ENCODE measurements at places on chromosomes 3 and 15. TPM values are rescaled to one million over a fixed set of nuclear protein-coding genes. Genes with fewer than 3 reads are reported as not detected.

Gene IMPG2
- total RNA-seq: 1.4 TPM

Gene IGDCC3
- total RNA-seq: 0.55 TPM

GRCh38 chr15:64485796-64486195 lies 25.4 kb downstream of the ZNF609 start:
- no peak for DNase-seq
- H3K27ac ChIP-seq: no peak overlapping the region
- no peaks in the 10 kb centered on the region for H3K36me3 ChIP-seq
- H3K4me1 ChIP-seq: peaks cover 9% of the 10 kb centered on the region
- no peaks in the 10 kb centered on the region for H3K27me3 ChIP-seq
- no peak overlapping the region for H3K4me3 ChIP-seq

DNA sequence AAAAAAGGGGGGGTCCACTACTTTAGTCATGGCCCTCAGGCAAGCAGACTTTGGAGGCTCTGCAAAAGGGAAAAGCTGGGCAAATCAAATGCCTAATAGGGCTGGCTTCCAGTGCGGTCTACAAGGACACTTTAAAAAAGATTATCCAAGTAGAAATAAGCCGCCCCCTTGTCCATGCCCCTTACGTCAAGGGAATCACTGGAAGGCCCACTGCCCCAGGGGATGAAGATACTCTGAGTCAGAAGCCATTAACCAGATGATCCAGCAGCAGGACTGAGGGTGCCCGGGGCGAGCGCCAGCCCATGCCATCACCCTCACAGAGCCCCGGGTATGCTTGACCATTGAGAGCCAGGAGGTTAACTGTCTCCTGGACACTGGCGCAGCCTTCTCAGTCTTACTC lies 15.3 kb downstream of the ZMAT3 start:
- H3K4me1 ChIP-seq: no peaks in the 10 kb centered on the region
- no peaks in the 10 kb centered on the region for H3K36me3 ChIP-seq
- no peaks in the 10 kb centered on the region for H3K27me3 ChIP-seq
- no peak for DNase-seq
- no peak overlapping the region for H3K4me3 ChIP-seq

Gene SPINK8
- not detected for total RNA-seq

DNA sequence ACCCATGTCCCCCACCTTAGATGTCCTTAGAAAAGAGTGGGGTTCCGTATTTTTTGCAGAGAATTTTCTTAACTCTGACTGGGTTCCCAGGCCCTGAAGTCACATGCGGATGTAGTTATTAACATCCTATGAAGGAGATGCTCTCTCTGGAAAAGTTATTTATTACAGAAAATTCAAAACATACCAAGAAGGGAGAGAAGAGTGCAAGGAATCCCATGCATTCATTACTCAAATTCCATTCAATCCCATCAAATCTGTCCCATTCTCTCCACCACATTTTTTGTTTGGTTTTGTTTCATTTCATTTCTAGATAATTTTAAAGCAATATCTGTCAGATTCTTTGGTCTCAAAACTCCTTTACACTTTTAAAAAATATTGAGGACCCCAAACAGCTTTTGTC lies 34.3 kb upstream of the ANKRD34C start:
- no peaks in the 10 kb centered on the region for H3K36me3 ChIP-seq
- no peaks in the 10 kb centered on the region for H3K27me3 ChIP-seq
- DNase-seq: no peak
- no peaks in the 10 kb centered on the region for H3K4me1 ChIP-seq
- no peak overlapping the region for H3K27ac ChIP-seq
- H3K4me3 ChIP-seq: no peak overlapping the region

- no peak overlapping the region for H3K27ac ChIP-seq
- H3K27me3 ChIP-seq: no peaks in the 10 kb centered on the region
- peaks cover 25% of the 10 kb centered on the region for H3K4me1 ChIP-seq
- no peak overlapping the region for H3K4me3 ChIP-seq
- H3K36me3 ChIP-seq: no peaks in the 10 kb centered on the region
Measured at GRCh38 chr15:70602281-70602680, 161.1 kb downstream of the UACA start.

DNA sequence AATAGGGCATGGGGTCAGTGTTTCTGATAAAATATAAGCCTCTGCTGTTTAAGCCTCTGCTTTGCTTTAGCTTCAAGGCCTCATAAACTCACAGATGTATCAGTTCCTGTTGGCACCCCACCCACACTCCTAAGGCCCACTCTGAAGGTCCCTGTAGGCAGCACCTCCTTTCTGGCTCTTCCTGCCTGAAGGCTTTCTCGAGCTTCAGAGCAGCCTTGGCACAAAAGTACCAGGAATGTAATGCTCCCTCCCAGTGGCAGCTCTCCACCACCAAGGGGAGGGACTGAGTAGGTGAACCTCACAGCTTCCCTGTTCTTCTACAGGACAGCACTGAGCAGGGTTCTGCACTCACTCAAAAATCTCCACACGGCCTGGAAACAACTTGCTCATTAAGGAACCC lies 102.2 kb downstream of the ABHD5 start:
- H3K27ac ChIP-seq: no peak overlapping the region
- no peaks in the 10 kb centered on the region for H3K27me3 ChIP-seq
- H3K36me3 ChIP-seq: no peaks in the 10 kb centered on the region
- H3K4me1 ChIP-seq: no peaks in the 10 kb centered on the region
- no peak overlapping the region for H3K4me3 ChIP-seq

Gene DNAJB11
- 17.2 TPM for total RNA-seq

Gene SERINC4
- 0.27 TPM for total RNA-seq

GRCh38 chr15:38589502-38589901 lies 24.9 kb upstream of the RASGRP1 start:
- H3K27ac ChIP-seq: no peak overlapping the region
- DNase-seq: no peak
- no peaks in the 10 kb centered on the region for H3K36me3 ChIP-seq
- no peaks in the 10 kb centered on the region for H3K4me1 ChIP-seq
- H3K27me3 ChIP-seq: no peaks in the 10 kb centered on the region

Gene FBLN2
- 36.7 TPM for total RNA-seq

DNA sequence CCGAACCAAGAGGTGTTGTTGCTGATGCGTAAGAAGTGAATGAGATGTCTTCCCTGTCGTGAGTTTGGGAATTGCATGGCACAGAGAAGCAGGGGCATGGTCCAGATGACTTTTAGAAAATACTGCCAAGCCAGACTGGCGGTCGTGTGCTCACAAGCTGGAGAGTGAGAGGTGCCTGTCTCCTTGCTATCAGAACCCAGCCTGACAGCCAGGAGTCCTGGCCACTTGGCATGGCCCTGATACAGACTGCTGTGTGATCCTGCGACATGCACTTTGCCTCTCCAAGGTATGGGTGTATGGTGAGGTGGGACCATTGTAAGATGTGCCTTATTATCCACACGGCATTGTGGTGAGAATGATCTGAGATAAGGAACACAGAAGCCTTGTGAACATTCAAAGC lies 93.0 kb downstream of the SMAD3 start:
- H3K36me3 ChIP-seq: no peaks in the 10 kb centered on the region
- H3K4me3 ChIP-seq: no peak overlapping the region
- H3K27ac ChIP-seq: no peak overlapping the region
- no peaks in the 10 kb centered on the region for H3K4me1 ChIP-seq

Gene MB21D2
- 5.8 TPM for total RNA-seq

DNA sequence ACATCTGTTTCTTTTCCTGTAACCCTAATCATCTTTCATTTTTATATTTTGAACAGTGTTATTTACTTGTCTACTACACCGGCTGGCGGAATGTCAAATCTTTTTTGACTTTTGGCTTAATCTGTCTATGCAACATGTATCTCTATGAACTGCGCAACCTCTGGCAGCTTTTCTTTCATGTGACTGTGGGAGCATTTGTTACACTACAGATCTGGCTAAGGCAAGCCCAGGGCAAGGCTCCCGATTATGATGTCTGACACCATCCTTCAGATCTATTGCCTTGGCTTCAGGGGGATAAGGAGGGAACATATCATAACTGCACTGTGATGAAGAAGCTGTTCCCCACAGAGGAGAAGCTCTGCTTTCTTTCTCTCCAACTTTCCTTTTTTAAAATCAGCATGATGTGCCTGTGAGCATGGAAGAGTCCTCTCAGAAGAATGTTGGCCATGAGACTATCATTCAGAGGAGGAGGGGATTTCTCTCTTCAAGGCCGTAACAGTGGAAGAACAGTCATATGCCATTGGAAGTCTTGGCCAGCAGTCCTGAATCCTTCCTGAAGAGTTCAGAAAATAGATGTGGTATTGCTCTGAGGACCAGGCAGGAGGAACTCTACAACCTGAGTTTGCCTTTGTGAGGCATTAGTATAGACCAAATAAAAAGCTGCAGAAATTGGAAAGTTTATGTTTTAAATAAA lies 69.9 kb downstream of the SEC22A start:
- H3K4me1 ChIP-seq: no peaks in the 10 kb centered on the region
- H3K27ac ChIP-seq: no peak overlapping the region
- peak; percentile 81 for DNase-seq
- no peaks in the 10 kb centered on the region for H3K36me3 ChIP-seq
- H3K4me3 ChIP-seq: no peak overlapping the region

Gene ARHGAP11A
- 0.99 TPM for total RNA-seq

GRCh38 chr3:51735039-51735438 lies 28.2 kb downstream of the GRM2 start:
- DNase-seq: no peak
- H3K27ac ChIP-seq: no peak overlapping the region
- H3K4me3 ChIP-seq: no peak overlapping the region
- H3K27me3 ChIP-seq: peaks cover 6% of the 10 kb centered on the region
- H3K4me1 ChIP-seq: no peaks in the 10 kb centered on the region
- no peaks in the 10 kb centered on the region for H3K36me3 ChIP-seq

DNA sequence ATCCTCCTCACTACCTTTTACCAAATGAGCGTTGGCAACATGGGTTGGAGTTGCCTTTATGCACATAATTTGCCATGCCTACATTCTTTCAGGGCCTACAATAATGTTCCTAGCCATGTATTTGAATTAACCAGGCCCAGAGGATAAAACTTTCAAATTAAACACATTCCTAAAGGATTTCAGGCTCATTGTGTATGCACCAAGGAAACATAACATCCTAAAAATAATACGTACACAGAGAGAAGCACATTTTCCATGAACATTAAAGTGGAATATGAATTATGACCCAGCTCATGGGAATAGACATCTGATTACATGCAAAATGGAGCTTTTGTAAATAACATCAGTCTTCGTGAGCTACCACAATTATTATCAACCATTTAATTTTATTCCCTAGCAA lies 203.3 kb downstream of the RORA start:
- no peak for DNase-seq
- no peak overlapping the region for H3K4me3 ChIP-seq
- H3K4me1 ChIP-seq: peaks cover 38% of the 10 kb centered on the region
- H3K36me3 ChIP-seq: no peaks in the 10 kb centered on the region
- peak overlapping the region; percentile 85 for H3K27ac ChIP-seq

Gene PPP1R14D
- not detected for total RNA-seq

Gene GABRB3
- total RNA-seq: 2.2 TPM
